ENCODE measurements at places on chromosomes 2 and 18.

- DNase-seq: peak; percentile 58
Measured at GRCh38 chr2:46970334-46971288, 55.0 kb upstream of the MCFD2 start.

DNA sequence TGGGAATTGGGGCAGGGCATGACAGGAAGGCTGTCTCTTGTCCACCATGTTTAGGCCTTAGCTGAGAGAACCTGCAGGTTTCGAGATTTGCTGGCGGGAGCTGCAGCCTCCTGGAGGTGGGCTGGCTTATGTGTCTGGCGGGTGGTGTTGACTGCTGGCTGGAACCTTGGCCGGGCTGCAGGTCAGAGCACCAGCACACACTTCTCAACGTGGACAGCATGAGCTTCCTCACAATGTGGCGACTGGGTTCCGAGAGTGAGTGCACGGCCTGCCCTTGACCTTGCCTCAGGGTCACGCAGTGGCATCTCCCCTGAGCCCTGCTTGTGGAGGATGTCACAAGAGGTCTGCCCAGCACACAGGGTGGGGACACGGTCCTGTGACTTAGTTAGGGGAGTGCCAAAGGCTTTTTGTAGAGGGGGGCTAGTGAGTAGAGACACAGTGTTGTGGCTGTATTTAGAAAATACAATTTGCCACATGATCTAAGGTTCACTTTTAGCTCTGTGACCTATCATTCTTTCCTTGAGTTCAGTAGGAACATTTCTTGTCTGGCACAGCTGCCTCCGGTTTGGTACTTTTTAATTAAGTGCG is 134.8 kb downstream of the SEPTIN10 start:
- no peak for DNase-seq

GRCh38 chr2:157771234-157771633 is 104.9 kb downstream of the ACVR1 start:
- no peak for DNase-seq

- DNase-seq: no peak
Measured at GRCh38 chr2:48927355-48927754, 171.8 kb upstream of the LHCGR start.

DNA sequence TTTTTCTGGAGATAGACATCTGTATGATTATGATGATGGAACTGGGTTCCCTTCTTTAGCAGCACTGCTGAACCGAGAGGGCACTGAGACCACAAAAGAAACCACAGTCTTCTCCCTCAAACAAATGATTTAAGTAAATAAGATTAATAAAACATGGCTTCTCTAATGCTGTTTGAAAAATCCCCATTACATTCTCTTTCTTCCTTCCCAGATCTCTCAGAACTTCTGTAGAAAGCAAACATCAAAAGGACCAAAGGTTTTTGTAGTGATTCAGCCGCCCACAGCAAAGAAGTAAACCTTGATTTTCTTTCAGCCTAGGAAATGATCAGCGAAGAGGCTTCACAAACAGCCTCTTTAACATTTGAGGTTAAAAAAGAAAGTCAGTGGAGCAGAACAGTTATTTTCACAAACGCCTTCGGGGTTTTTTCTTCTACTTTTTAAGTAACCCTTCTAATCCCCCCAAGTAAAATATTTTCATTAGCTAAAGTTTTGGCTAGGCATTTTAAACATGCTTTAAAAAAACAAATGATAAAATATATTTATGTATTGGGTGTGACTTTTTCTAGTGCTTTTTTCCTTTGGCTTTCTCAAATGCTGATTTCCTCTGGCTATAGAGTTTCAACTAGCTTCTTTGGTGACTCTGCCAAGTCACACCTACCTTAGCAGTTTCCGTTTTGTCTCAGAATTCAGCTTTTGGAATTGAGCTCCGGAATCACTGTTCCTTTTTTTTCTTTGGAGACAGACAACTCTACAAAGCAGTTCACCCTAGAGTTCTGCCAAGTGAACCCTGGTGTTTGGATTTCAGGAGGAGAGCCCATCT is 89.6 kb downstream of the UPP2 start:
- DNase-seq: peak; percentile 25

- no peak for DNase-seq
Measured at GRCh38 chr2:168231609-168232241, 15.7 kb downstream of the STK39 start.

- peak; percentile 39 for DNase-seq
Measured at GRCh38 chr2:48510329-48510728, 19.6 kb upstream of the STON1 start.

GRCh38 chr2:113131352-113132185 is 4.2 kb downstream of the IL1RN start:
- DNase-seq: no peak

- DNase-seq: peak; percentile 12
Measured at GRCh38 chr2:204503869-204504268, 41.4 kb upstream of the PARD3B start.

GRCh38 chr2:21427606-21428005 is 303.8 kb downstream of the TDRD15 start:
- no peak for DNase-seq

DNA sequence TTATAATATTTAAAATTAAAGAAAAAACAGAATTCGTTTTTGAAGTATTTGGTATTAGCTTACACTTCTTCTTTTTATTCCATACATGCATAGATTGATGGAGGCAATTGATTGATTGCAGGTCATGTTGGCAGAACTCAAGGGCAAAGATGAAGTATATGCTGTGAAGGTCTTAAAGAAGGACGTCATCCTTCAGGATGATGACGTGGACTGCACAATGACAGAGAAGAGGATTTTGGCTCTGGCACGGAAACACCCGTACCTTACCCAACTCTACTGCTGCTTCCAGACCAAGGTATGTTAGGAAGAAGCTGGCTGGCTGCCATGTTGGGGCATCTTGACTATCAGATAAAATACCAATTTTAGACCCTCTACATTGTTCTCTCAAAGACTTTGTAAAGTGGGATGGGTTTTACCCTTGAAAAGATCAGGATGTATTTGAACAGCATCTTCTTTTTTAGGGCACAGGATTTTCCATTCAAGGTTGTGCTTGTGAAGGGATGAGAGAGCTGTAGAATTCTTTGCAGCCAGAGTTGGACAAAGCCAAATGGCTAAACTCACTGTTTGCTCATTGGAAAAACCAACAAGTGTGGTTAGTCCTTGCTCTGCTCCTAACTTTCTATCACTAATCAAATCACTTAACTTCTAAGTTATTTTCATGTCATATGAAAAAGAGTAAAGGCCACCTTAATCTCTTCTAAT is 286.8 kb upstream of the EPAS1 start:
- DNase-seq: no peak

DNA sequence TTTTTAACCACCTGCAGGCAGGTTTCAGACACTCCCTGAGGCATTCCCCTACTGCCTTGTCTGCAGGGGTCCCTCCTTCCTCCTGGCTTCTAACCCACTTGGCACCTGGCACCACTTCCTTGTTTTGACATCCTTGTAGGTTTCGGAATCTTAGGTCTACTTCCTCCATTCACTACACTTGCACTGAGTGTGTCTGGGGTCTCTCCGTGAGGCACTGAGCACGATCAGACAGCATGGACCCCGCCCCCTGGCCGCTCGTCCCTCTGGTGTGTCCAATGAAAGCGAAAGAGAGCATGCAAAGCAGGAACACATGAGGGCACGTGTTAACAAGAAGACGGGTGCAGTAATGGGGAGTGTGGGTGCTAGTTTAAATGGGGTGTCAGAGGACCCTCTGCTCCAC is 63.8 kb downstream of the HAUS1 start:
- DNase-seq: no peak

- peak; percentile 62 for DNase-seq
Measured at GRCh38 chr2:191678437-191679100, 633 bp downstream of the NABP1 start.

- no peak for DNase-seq
Measured at GRCh38 chr2:239129147-239129920, 271.5 kb downstream of the HDAC4 start.

DNA sequence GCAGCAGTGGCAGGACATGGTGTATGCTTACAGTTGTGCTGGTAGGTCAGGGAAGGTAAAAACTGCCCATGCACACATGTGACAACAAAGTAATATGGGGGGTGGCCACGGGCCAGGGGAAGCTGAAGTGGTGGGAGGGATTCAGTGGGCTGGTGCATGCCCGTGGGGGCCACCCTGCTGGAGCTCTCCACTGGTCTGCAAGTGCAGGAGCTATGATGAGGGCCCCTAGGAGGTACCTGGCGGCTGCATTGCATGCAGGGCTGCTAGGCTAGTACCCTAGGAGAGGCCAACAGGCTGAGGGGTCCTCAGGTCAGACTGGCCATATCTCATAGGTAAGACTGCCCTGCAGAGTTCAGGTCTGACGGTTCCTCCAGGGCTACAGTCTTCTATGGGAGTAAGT is 265.9 kb downstream of the NUP35 start:
- DNase-seq: no peak

DNA sequence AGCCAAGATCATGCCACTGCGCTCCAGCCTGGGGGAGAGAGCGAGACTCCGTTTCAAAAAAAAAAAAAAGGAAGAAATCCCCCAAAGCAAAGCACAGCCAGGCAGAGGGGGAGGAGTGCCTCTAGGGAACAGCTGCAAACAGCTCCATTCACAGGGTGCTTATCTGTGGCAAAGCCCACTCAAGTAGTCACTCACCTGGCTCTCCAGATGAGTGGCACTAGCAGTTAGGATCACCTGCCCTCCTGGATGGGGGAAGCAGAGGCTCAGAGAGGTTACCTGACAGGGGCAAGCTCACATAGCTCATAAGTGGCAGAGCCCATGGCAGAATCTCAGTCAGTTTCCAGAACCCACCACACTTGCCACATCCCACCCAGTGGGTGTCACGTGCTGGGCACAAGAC is 30.3 kb downstream of the TFCP2L1 start:
- DNase-seq: no peak

GRCh38 chr2:173553593-173553992 is 198.9 kb downstream of the CDCA7 start:
- peak; percentile 32 for DNase-seq

DNA sequence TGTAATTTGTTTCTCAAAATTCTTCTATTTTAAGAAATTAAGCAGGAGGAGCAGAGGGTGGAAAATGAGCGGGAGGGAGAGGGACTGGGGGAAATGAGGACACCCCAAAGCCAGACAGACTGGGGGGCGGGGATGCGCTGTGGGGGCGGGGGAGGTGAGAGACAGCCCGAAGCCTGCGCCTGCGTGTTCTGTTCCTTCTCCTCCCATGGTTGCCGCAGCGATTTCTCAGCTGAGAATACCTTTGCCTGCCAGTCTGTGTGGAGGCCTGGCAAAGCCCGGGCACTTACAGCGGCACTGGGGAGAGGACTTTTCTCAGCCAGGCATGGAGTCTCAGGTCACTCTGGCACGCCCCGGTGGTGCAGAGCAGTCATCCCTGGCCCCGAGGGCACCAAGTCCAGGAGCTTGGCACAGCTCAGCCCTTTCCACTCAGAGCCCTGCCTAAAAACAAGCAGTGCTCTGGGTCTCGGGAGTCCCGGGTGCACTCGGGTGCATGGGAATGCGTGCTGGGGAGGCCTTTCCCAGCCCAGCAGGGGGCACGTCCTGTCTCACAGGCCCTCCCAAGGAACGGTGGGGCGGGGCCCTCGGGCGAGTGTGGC is 289.3 kb upstream of the HS6ST1 start:
- peak; percentile 6 for DNase-seq

DNA sequence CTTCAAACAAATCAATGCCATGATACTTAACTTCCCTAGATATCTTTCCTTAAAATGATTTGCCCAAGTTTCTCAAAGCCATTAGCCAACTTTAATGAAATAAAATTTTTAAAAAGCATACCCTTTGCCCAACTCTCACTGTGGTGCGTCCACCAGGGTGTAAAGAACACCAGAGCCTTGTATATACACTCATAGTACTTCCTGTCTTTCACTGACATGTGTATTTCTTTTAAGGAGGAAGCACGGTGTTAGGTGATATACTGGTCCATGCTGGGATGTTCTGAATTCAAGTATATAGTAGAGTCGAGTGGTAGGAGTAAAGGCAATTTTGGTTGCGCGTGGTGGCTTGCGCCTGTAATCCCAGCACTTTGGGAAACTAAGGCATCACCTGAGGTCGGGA is 22.7 kb downstream of the AAK1 start:
- DNase-seq: no peak

- DNase-seq: no peak
Measured at GRCh38 chr18:50114448-50114847, 80.5 kb downstream of the MYO5B start.

DNA sequence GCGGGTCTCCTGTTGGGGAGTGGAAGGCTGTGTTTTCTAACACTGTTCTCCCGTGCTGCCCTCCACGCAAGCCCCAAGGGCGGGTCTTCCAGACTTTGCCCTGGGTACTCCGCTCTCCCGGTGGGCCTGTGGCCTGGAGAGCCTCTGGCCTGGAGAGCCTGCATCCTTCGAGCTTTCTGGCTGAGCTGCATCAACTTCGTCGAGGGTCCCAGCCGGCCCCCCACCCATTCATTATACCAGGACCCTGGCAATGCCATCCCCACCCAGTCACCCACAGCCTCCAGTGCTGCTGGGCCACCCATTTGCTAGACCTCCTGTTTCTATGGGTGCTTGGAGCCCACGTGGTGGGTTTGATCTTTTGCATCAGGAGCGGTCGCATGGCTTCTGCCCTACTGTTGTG is 102.2 kb downstream of the PTGR3 start:
- DNase-seq: no peak

DNA sequence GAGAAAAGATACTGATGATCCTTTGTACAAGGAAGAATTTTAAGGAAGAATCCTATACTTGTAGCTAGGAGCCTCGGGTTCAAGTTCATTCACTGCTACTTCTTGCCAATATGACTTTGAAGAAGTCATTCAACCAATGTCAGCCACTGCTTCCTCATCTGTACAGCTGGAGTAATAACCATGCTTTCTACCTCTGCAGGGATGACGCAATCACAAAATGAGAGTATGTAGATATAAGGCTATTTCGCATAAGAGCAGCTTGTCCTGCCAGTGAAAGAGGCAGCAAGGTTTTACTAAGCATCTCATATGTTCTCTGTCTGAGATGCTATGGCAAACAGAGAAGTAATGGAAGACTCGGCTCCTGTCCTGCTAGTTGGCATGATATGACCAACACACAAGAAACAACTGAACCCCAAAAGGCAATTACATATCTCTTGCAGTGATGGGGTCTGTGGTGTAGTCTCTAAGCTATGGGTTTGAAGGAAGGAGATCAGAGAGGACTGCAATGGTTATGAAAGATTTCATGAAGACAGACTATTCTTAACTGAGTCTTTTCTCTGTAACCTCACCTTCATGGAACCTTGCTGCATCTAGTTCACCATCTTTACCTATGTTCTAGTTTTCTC is 9.2 kb downstream of the AAK1 start:
- DNase-seq: no peak

DNA sequence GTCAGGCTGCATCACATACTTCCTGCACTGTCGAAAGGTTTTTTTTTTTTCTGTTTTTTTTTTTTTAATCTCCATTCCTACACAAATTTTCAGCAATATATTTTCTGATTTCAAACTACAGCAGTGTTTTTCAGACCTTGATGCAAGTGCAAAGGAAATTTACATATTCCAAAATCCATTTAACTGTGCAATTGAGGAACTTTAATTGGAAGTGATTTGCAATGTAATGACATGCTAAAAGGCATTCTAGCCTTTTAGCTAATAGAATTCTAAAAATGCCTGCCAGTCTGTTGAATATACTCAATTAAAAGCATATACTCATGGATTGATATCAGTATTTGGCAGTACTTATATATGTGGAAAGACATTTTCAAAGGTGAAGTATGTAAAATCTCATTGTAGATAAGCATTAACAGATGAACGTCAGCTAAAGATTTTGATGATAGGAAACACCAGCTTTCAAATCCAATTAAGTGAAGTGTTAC is 210.5 kb downstream of the OTX1 start:
- DNase-seq: no peak

Measured in M059J (cell line).